NCI-H187 treated with DMSO at 0.1 percent for 48 hours (cell line): ENCODE measurements at places on chromosomes 12 and 14.

DNA sequence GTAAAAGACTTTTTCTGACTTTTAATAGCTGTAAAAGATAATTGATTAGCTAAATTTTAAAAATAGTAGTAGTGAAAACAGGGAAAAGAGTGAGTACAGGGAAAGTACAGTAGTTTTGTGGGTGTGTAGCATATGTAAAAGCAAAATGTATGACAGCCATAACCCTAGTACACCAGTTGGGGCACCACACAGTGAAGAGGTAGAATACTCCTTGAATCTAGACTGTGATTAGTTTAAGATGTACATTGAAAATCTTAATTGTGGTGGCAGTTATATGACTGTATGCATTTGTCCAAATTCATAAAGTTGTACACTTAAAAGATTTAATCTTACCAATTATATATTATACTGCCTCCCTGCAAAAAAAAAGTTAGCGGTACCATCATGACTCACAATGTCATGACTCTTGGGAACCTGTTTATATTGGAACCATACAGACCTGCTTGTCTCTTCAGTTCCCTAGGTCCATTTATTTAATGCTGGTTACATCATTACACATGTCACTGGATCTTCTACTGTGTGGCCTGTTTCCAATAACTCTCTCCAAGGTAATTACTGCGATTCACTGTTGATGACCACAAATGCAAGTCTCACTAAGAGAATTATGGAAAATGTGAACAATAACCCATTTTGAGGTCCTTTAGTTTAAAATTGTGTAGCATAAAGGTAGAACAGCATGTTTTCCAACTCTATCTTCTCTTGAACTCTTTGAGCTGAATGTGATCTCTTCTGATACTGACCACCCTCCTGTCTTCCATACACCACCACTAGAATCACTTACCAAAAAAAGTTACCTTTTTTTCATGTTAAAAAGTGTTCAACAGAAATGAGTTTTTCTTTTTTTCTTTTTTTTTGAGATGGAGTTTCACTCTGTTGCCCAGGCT is 264.2 kb upstream of the AMIGO2 start:
- DNase-seq: no peak

DNA sequence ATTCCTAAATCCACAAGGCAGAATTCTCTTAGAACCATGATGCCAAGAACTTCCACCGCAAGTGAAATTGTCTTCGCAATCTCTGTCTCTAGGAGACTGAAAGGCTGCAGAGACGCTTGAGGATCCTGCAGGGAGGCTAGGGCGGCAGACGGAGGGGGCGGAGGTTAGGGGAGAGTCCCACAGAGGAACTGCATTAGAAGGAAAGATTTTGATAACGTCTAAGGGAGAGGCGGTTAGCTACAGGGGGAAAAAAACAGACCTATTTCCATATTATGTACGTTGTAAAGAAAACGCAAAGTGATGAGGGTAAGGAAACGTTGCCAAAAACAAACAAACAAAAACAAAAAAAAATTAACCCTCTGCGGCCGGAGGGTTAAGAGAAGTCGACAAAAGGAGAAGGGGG is 595 bp downstream of the KLHL28 start:
- DNase-seq: no peak

DNA sequence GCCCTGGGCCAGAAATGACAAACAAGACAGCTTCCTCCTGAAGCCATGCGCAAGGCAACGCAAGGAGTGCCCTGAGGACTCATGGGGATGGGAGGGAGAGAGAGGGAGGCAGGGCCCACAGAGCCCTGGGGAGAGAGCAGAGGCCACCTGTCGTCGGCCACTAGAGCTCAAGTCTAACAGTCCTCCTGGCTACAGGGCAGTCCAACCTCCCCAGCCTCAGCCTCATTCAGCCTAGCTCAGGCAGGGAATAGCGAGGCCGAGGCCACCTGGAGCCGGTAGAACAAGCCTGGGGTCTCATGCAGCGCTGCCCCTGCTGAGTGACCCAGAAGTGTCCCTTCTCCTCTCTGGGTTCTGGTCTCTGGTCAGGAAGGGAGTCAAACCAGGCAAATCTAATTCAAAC is 69.5 kb downstream of the BCL11B start:
- DNase-seq: no peak

- no peak for DNase-seq
These were observed 66.7 kb upstream of the STXBP6 start for GRCh38 chr14:25116607-25117006.

GRCh38 chr12:25328072-25328712 is 77.5 kb upstream of the KRAS start:
- DNase-seq: no peak

- no peak for DNase-seq
These were observed 17.1 kb downstream of the DEGS2 start for GRCh38 chr14:100142073-100143040.

GRCh38 chr14:62670526-62670925 is 374.7 kb downstream of the KCNH5 start:
- no peak for DNase-seq

GRCh38 chr12:95240556-95240955 is 22.9 kb downstream of the VEZT start:
- DNase-seq: no peak

DNA sequence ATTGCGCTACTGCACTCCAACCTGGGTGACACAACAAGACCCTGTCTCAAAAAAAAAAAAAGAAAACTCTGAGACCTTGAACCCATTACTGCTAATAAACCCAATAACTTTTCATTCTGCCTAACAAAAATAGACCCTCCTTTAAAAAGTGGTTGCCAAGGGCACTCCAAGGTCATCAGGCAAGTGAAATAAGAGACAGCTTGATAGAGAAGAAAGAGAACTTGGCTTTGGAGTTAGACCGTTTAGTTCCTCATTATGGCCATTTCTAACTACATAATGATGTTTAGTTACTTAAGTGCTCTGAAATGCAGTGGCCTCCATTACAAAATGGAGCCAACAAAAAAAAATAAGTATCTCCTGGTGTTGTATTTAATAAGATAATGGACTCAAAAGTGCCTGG is 55.9 kb downstream of the PHLDA1 start:
- no peak for DNase-seq

GRCh38 chr14:91493169-91493568 is 16.9 kb downstream of the PPP4R3A start:
- DNase-seq: no peak

DNA sequence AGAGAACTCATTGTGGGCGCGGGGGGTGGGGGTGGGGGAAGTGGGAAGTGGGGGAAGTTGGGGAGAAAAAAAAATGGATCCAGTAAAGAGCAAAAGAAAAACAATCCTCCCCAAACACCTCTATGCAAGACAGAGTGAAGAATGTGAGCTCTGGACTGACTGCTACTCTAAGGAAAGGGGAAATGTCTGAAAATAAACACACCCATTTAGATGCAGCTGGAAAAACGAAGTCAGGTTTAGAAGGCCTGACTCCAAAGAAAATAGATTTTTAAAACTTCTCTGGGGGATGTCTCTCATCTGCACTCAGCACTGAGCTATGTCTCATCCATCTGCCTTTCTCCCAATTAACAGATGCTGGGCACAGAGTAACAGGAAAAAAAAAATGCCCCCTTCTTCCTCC is 904.4 kb downstream of the GALC start:
- DNase-seq: no peak

DNA sequence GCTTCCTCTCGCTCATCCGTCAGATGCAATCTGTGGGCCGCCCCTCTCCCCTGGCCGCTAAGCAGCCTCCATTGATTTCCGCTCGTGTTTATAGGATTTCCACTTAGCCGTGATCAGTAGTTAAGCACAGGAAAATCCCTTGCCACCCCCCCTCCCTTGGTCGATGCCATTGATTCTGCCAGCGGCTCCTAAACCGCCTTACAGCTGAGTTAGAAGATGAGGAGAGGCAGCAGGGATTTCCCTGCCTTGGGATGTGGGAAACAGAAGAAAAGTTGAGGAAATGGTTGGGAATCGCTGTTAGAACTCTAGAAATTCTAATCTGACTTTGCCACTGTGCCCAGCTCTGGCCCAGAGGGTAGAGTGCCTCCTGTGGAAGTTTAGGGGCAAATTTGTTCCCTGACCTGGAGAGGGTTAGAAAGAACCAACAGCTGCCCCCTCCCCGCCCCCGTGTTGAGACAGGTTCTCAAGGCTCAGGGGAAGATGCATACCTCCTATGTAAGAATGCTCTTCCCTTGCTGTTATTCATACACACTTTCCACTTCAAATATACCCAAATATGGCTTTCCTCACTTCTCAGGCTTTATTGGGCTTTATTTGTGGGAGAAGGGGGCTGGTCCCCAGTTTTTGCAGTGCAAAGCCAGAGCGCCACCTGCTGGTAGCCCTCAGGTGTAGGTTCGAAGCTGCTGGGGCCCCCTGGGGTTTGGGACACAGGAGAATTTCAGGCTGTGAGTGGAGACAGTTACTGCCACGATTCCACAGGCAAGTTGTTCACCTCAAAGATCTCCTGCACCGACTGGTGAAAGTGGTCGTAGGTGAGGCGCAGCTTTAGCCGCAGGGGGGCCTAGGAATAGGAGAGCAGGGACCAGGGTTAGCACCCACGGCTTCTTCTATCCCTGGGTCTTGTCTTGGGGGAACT is 3.2 kb downstream of the THTPA start:
- no peak for DNase-seq

GRCh38 chr14:59251811-59252771 is 63.6 kb downstream of the DAAM1 start:
- no peak for DNase-seq

DNA sequence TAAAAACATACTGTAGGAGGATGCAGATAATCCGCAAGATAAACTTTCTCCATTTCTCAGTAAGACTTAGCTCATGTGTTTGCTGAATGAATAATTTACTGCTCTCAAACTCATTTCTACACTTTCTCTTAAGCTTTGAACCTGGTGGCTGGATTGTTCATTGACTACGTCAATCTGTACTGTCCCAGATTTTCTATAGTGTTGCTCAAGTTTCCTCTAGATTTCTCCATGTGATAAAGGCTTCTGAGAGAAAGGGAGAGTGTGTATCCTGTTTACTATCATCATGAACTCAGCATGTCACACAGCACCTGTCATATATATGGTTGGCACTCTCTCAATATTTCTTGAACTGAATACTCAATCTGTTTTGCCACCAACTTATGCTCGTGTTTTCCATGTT is 518.0 kb upstream of the TBX3 start:
- no peak for DNase-seq

- DNase-seq: no peak
These were observed 127.3 kb downstream of the ATP23 start for GRCh38 chr12:58068706-58069105.

- no peak for DNase-seq
These were observed 500.4 kb downstream of the GALC start for GRCh38 chr14:87492561-87492960.

DNA sequence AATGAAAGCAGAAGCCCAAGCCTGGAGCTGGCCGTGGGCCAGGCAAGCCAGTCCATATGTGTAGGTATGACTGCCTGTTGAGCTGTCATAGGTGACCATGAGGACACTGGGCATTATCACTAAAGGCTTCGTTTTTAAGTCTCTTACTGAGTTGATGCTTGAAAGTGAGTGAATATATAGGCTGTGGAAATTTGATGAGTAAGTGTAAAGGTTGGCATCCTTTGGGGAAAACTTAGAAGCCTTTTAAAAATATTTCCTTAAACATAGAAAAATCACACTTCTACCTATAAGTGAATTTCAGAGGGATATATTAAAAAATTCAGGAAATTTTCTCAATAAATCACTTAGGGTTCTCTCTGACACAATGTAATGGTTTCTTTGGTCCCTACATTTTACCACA is 396.5 kb downstream of the FOXG1 start:
- DNase-seq: no peak

- DNase-seq: no peak
These were observed 18.1 kb downstream of the MEG3 start for GRCh38 chr14:100844082-100844408.

GRCh38 chr14:52286661-52287649 is 19.5 kb downstream of the PTGDR start:
- no peak for DNase-seq

- no peak for DNase-seq
These were observed 71.4 kb upstream of the SRSF5 start for GRCh38 chr14:69695322-69696203.

DNA sequence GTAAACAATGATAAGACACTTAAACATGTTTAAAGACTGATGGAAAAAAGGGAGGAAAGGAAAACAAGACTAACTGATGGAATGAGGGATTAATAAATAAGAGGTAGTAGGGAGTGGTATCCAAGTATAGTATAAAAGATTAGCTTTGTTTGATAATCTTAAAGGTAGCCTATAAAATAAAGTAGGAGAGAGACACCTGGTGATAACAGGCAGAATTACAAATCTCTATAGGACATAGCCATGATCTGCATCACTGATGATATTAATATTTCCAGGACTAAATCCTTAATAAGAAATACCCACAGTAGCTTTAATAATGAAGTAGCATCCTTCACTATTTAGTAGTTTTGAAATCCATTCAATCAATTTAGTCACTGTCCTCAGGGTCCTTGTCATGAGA is 30.4 kb downstream of the DLGAP5 start:
- peak; percentile 8 for DNase-seq

- DNase-seq: no peak
These were observed 175.2 kb upstream of the ATP2B1 start for GRCh38 chr12:89883630-89884389.

DNA sequence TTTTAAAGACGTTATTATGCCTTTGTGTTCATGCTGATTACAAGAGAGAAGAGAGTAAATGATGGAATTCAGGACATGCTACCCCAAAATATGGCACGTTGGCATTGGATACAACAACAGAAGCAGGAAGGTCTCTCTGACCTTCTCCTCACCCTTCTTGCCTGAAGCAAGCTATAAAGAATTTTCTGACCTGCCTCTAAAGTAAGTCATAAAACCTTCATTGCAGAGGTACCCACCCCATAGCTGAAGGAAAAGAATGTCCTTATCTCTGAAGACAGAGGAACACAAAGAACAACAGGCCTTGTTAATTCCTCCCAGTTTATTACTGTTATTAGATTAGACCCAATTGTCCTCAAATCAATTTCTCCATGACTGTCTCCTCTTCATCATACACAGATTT is 176.2 kb downstream of the FBXL14 start:
- DNase-seq: no peak

GRCh38 chr14:72416892-72417291 is 477.0 kb downstream of the DPF3 start:
- no peak for DNase-seq

- DNase-seq: no peak
These were observed 142.6 kb downstream of the NPAS3 start for GRCh38 chr14:33081259-33081658.

- no peak for DNase-seq
These were observed 9.9 kb downstream of the ZNF410 start for GRCh38 chr14:73896521-73896920.

DNA sequence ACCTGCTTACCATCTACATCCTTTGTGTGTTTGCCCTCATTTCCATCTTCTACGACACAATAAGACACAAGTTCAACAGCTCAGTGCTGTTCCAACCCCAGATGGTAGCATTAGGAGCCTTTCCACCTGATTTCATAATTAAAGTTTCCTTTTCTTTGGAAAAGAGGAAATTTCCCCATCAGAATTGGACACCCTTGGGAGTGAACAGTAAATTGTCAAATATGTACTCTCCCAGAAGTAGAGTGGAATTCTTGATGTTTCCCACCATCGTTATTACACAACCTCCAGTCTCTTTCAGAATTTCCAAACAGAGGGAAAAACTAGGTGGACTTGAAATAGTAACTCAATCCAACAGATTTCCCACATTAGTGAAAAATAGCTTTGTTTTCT is 337.6 kb upstream of the OR4E1 start:
- no peak for DNase-seq

- DNase-seq: no peak
These were observed 190.2 kb downstream of the ANO4 start for GRCh38 chr12:100984796-100985195.
